ENCODE measurements at places on chromosomes 12 and 14. TPM values are rescaled to one million over a fixed set of nuclear protein-coding genes. Genes with fewer than 3 reads are reported as not detected.

DNA sequence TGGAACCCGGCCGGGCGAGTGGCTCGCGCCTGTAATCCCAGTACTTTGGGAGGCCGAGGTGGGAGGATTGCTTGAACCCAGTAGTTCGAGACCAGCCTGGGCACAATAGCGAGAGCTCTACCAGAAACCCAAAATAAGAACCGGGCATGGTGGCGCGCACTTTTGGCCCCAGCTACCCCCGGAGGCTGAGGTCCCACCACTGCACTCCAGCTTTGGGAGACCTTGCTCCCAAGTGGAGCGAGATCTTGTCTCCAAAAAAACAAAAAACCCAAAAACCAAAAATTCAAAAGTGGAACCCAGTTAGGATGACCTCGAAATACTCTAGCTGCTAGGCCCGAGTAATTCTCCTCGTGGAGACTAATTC lies 769 bp upstream of the VTI1B start:
- no peak for DNase-seq

DNA sequence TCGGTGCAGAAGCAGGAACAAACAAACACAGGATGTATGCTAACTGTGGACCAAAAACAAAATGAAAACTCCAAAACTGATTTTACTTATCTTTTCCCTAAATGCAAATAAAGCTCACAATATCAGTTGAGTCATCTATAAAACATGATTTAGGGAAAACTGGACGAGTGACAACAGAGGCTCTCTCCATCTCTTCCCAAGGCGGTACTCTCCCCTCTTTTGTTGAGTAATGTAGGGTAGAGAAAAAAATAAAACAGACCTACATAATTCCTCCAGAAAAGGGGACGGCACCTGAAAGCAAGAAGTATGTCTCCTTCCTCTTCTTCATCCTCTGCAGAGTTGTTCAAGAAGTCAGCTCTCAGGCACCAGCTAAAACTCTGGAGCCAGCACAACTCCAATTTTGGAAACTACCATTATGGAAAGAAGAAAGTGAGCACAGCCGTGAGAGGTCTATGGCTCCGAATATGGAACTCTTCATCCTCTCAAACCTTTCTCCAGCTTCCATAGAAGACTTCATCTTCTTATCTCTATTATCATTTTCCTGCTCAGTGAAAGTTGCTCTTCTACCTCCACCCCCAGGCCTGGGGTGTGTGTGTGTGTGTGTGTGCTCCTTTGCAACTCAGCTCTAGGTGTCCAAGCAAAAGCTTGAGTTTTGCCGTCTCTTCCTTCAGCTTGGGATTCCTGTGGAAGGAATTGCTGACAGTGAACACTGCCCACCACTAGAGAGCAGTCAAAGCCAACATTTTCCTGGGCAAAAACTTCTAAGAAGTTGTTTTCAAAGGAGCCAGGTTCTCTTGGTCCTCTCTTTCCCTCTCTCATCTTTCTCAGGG lies 155.4 kb downstream of the DIO2 start:
- peak; percentile 65 for DNase-seq

- DNase-seq = no peak
These were observed 59.2 kb upstream of the RTRAF start for GRCh38 chr14:51929910-51930682.

Gene TCTN2
- total RNA-seq = 6.3 TPM

Gene NINJ2
- 3.2 TPM for total RNA-seq

- DNase-seq = no peak
These were observed 2.2 kb downstream of the KRT18 start for GRCh38 chr12:52951126-52951525.

- DNase-seq = peak; percentile 74
These were observed 31.0 kb upstream of the LGALS3 start for GRCh38 chr14:55097881-55098560.

Gene ASIC1
- total RNA-seq = 3.5 TPM

- DNase-seq = no peak
These were observed 1.5 kb downstream of the KLC1 start for GRCh38 chr14:103630364-103631108.

Gene HOXC12
- total RNA-seq = not detected

Gene SMARCD1
- 25.1 TPM for total RNA-seq

Gene CLEC4A
- 2.5 TPM for total RNA-seq

DNA sequence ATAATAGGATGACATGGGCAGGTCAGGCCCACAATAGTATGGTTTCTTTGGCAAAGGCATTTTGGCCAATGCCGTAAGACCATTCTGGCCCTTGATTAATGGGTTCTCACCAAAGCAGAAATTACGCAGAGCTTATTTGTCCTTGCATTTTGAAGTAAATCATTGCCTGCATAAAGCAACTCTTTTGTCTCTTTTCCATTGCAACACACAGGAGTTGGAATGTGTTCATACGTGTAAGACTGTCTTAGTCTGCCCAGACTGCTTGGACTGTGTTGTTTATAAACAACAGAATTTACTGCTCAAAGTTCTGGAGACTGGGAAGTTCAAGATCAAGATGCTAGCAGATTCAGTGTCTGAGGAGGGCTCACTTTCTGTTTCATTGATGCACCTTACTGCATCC lies 102.8 kb upstream of the NPAS3 start:
- no peak for DNase-seq

- DNase-seq = no peak
These were observed 23.3 kb downstream of the PDZRN4 start for GRCh38 chr12:41211448-41211847.

- no peak for DNase-seq
These were observed 104.4 kb downstream of the SCN8A start for GRCh38 chr12:51695241-51696010.

All from muscle of leg (tissue), 16 donors.